ENCODE measurements at places on chromosomes 2 and 18.

DNA sequence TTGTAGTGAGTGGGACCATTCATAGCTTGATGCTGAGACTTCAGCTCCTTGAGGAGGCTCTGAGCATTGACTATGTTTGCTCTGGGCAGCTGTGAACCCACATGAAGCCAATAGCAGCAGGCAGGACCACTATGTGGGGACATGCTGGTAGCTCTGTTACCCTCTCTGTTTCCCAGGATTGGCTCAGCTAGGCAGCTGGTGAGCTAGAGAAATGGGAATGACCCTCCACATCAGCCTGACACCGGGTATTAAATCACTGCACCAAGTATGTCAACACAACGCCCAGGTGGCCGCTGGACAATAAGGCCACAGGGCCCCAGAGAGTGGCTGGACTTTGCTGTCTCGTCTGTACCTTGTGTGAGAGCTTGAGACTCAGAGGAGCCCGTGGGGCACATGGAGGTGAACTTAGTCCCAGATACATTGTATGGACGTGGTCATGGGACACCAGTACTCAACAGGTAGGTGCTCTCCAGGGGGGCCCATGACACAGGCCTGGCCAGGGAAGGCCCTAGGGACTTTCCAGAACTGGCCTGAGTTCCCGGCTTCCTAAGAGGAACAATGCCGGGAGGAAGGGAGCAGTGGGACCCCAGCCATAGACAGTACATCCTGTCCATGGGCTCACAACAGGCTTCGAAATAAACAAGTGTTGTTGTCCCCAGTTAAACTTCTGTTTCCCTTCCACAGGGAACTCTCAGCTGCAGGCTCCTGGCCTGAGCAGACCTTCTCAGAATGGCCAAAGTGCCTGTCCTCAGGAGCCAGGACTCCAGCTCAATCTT, 35.2 kb downstream of the HS1BP3 start:
- DNase-seq = no peak

GRCh38 chr2:219571311-219572236, at the start of gene OBSL1:
TSS of gene OBSL1 (minus strand) at chr2:219571539. CDS start at chr2:219571232, 307 bp downstream.
- DNase-seq = no peak

DNA sequence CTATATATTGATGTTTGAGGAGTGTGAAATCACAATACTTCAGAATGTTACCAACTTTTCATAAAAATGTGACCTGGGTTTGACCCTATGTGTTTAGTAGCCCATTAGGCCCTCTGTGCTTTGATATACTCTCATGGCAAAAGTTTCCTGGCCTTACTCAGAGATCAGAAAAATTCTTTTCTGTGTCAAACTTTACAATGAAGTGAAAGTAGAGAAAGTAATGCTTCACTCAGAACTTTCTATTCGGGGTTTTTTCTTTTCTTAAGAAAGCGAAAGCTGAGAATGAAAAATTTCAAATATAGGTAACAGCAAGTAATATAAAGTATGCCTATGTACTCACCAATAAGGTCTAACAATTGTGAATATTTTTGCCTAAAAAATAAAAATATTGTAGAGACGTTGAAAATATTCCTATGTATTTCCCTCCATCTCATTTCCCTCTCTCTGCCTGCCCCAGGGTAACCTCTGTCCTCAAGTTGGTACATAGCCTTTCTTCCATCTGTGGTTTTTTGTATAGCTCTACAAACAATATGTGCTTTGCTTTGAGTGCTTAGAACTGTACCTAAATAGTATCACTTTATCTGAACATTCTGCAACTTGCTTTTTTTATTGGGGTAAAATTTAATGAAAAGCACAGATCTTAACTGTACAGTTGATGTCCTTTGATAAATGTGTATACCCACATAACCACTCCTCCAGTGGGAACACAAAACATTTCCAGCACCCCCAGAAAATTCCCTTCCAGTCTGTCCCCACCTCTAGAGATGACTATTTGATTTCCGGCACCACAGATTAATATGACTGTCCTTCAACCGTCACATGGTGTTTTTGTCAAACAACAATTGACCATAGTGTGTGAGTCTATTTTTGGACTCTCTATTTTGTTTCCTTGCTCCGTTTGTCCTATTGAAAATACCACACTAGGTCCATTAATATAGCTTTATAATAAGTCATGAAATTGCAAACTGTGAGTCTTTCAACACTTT, 10.3 kb upstream of the ACKR3 start:
- no peak for DNase-seq

DNA sequence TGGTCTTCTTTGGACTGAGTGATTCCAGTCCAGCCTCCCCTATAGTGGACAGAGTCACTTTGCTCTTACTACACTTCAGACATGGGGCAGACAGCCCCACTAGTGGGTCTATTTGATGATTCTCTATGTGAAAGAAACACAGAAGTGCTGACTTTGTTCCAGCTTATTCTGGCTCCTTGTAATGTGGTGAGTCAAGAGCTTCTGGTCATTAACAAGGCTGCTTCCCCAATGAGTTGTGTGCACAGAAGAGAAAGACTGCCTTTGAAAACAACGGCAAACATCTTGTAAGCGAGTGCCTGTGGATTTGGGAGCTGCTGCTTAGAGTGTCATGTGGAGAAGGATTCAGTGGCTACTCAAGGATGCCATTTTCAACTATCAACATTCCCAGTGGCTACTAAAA, 39.1 kb downstream of the RMC1 start:
- DNase-seq = no peak
